ENCODE measurements at places on chromosomes 1 and 21.

GRCh38 chr1:53071167-53071865 lies 9.3 kb downstream of the PODN start:
- no peak for DNase-seq

GRCh38 chr1:163897412-163898155 lies 575.8 kb downstream of the NUF2 start:
- no peak for DNase-seq

DNA sequence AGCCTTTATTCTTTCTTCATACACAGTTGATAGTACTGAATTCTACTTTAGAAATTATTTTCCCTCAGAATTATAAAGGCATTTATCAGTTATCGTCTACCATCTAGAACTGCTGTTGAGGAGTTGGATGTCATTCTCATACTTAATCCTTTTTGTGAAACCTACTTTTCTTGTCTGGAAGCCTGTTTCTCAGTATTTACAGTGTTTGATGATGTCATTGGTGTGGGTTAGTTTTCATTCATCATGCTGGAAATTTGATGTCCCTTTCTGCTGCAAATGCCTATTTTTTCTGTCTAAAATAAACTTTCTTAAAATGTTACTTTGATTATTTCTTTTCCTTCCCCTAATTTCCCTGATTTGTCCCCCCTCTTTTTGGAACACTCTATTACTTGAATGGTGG lies 22.8 kb upstream of the ZNF281 start:
- no peak for DNase-seq

GRCh38 chr21:33441489-33442477 lies 38.0 kb downstream of the TMEM50B start:
- DNase-seq: peak; percentile 29

DNA sequence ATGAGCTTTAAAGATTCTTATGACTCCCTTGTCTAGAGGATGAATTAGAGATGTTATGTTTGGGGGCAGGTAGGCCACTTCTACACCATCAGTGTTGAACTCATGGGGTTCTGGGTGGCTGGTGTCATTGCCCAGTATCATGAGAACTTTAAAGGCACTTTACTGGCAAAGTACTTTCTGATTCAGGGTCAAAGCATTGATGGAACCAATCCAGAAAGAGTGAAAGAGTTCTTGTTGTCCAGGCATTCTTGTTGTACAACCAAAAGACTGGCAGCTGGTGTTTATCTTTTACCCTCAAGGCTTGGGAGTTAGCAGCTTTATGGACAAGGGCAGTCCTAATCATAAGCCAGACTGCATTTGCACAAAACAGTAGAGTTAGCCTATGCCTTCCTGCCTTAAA lies 673.0 kb downstream of the USP25 start:
- no peak for DNase-seq

DNA sequence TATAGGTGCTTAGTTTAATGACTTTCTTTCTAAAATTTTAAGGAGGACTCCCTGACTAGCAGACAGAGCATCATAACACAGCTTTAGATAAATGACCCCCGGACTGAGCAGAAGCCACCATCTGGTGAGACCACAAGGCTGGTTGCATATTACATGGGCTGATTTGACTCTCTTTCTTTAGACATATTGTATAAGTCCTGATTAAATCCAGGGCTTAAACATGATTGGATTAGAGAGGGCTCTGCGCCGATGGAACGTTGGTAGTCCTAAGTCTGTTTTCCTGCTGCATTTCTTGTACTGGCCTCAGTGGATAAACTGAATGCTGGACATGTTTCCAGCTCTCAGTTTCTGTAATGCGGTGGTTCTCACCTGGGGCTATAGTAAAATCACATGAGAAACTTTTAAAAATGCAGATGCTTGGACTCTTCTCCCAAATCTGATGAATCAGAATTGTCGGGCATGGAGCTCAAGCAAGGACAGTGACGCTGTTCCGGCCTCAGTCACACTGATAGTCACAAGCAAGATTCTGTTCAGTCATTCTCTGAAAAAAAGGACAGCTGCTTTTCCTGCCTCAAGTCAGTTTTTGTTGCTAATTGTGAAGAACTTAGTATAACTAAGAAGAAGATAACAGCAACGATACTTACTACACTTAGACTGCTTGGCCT lies 16.6 kb downstream of the DDI2 start:
- no peak for DNase-seq

Measured in HAP-1 (cell line).